ENCODE measurements at places on chromosomes 5 and 9. TPM values are rescaled to one million over a fixed set of nuclear protein-coding genes. Genes with fewer than 3 reads are reported as not detected.

The PCDHGA12 gene
- total RNA-seq: 0.80 TPM

The PCDHB10 gene
- total RNA-seq: 3.0 TPM

The NTRK2 gene
- total RNA-seq: 0.64 TPM

The GDA gene
- 19.4 TPM for total RNA-seq

The ZNF367 gene
- 28.6 TPM for total RNA-seq

The FOXD4 gene
- total RNA-seq: 0.37 TPM

The XRCC4 gene
- 9.8 TPM for total RNA-seq

The OXCT1 gene
- total RNA-seq: 26.3 TPM

The SCGB3A2 gene
- not detected for total RNA-seq

The ADCY2 gene
- total RNA-seq: 0.69 TPM

The PCDHB7 gene
- 6.7 TPM for total RNA-seq

The TAS2R1 gene
- not detected for total RNA-seq

The KCNN2 gene
- total RNA-seq: not detected

The TMEM252 gene
- not detected for total RNA-seq

The SPEF2 gene
- total RNA-seq: 5.5 TPM

The STK32A gene
- total RNA-seq: 0.19 TPM

The PCDHGB5 gene
- 1.9 TPM for total RNA-seq

The ENHO gene
- not detected for total RNA-seq

The C5 gene
- total RNA-seq: 0.38 TPM

The ST6GALNAC6 gene
- total RNA-seq: 14.4 TPM

The SLC6A18 gene
- not detected for total RNA-seq

The GAPT gene
- total RNA-seq: not detected

The GABRP gene
- not detected for total RNA-seq

The ZBED3 gene
- total RNA-seq: 6.7 TPM

The MEGF10 gene
- 0.91 TPM for total RNA-seq

The WHRN gene
- total RNA-seq: 7.1 TPM

The SUSD3 gene
- total RNA-seq: 0.72 TPM

The HRCT1 gene
- 7.3 TPM for total RNA-seq

The TAF11L7 gene
- total RNA-seq: not detected

The CATSPER3 gene
- total RNA-seq: not detected

The ZCCHC10 gene
- 9.5 TPM for total RNA-seq

The LCN9 gene
- total RNA-seq: not detected

The ZNF300 gene
- 20.0 TPM for total RNA-seq

The TXNDC8 gene
- total RNA-seq: not detected

The AKNA gene
- 11.7 TPM for total RNA-seq

The DCTN4 gene
- 39.9 TPM for total RNA-seq

The GARIN3 gene
- not detected for total RNA-seq

The CKMT2 gene
- not detected for total RNA-seq

The CRHBP gene
- 0.53 TPM for total RNA-seq

The RLN1 gene
- 0.21 TPM for total RNA-seq

The SLC28A3 gene
- not detected for total RNA-seq

The MLANA gene
- not detected for total RNA-seq

The ACSL6 gene
- 0.34 TPM for total RNA-seq

The IL9 gene
- not detected for total RNA-seq

Measured in A375 (cell line).